LoVo (cell line): ENCODE measurements at places on chromosomes 5 and 9.

DNA sequence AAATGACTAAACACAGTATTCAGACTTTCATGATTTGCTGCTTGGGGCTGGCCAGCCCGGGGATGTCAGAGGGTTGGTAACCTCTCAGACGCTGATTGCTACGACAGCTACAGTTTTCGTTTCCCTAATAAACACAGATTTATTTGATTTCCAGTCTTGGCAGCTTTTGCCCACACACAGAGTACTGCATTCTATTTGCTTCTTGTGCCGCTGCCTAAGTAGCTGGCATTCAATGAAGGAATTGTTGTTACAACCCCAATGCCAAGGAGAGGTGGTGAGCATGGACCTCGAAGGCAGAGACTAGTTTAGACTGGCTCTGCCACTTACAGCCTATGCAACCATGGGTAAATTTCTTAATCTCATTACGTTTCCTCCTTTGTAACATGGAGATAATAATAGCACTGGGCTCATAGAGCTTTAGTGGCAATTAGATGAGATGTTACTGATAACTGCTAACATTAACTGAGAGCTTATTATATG lies 247.1 kb upstream of the PANK3 start:
- no peak for DNase-seq

- DNase-seq, result no peak
Observed at GRCh38 chr5:127947941-127948340, 135.6 kb upstream of the SLC12A2 start.

- peak; percentile 13 for DNase-seq
Observed at GRCh38 chr9:114097613-114098020, 1.5 kb downstream of the KIF12 start.

DNA sequence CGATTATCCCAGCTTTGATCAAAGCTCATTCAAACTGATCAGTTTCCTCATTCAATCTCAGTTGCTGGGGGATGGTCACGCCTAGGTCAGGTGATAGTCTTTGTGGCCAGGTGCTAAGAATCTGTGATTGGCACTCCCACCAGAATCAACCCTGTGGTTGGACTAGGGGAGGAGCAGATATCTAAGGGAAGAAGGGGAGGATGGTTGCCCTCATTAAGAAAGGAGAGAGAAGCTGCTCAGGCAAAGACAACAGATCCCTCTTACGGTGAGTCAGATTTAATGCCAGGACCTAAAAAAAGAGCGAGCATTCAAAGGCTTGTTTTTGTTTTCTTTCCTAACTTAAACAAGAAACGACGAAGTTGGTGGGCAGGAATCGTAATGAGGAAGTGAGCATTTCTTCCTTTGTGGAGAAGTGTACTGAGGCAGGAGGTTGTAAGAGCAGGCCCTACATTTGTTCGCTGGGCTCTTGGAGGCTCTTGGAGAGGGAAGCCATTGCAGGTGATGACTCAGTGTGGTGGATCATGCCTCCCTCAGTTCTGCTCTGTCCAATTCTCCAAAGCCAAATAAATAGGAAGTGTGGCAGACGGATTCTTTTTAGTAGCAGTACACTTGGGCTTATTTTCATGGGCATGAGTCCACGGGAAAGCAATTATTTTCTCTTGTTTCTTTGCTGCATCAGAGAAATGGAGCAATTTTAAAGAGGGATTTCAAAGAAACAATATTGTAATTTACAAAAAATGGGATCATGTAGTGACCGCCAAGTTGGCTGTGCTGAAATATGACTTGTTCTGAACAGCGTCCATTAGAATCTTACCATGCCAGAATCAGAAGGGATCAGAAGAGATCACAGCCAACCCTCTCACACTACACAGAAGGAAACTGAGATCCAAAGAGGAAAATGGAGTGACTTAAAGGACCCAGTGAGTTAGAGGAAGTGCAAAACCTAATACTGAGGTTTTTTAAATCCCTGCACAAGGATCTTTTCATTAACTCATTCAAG lies 18.7 kb upstream of the TGFBR1 start:
- DNase-seq, result no peak

- no peak for DNase-seq
Observed at GRCh38 chr5:151812757-151813309, 41.1 kb downstream of the G3BP1 start.

DNA sequence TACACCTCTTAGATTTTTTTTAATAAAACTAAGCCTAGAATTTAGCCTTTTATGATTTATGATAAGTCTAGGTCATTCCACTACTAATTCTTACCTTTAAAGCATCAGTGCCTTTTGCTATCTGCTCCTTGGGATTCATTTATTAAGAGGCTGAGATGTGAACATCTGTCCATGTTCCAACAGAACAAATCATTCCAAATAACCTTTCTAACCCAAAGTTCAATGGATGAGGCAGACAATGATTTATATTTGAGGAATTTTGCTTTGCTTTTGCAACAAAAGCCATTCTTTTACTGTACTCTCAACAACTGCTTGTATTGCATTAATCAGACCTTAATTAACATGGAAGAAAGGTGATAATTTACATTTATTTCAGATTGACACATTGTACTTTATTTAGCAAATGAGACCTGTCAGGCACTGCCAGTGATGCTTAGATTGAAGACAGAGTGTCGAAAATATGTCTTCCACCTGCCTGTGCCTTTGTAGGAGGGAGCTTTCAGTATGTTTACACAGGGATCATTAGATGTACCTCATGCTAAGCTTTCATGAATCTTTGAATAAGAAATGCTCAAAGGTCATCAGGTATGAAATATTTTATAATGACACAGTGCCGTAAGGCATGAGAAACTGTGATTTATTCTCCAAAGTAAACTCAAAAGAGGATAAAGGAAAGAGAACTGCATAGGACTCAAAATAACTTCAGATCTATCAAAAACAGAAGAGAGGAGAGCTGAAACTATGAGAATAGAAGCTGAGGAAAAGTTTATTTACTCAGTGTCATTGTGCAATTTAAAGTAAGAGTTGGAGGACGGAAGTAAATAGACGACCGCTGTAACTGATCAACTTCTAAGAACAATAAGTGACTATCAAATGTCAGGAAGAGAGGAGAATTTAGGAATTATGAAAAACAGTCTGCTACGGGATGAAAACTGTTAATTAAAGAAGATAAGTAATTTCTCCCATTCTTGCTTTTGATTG lies 36.7 kb upstream of the IZUMO3 start:
- no peak for DNase-seq

GRCh38 chr5:151825445-151825844 lies 53.7 kb downstream of the G3BP1 start:
- peak; percentile 72 for DNase-seq

GRCh38 chr5:108079753-108080152 lies 302.1 kb downstream of the FBXL17 start:
- no peak for DNase-seq

DNA sequence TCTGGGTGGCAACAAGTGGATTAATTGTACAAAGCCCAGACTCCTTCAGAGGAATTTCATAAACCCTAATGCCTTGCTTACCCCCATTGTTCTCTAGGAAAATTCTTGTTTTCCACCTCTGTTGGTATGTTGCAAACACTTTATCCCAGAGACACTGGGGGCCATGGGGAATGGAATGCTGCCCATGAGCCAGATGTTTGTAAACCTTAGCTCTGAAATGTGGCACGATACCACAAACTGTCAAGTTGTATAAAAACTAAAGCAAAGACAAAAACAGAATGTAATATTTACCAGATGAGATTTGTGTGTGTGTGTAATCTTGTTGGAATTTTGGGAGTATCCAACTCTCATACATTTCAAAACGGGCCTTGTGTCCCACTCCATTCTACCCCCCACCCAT lies 465.0 kb downstream of the EBF1 start:
- DNase-seq, result no peak

- DNase-seq, result no peak
Observed at GRCh38 chr9:107087222-107087621, 195.9 kb upstream of the RAD23B start.

- DNase-seq, result no peak
Observed at GRCh38 chr5:78793907-78794662, 145.5 kb upstream of the LHFPL2 start.

DNA sequence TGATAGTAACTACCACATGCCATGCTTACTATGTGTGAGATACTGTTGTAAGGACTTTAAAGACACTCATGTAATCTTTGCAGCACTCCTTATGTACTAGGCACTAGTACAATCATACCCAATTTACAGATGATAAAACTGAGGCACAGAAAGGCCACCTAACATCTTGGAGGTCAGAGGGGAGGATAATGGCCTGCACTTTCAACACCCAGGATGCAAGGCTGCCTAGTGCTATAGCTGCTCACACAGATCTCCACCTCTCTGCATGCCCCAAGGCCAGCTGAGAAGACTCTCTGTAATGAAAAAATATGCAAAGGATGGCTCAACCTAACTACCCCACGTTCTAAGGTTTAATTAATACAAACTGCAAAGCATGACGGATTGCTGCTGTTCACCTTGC lies 57.2 kb downstream of the GNAQ start:
- DNase-seq, result no peak

DNA sequence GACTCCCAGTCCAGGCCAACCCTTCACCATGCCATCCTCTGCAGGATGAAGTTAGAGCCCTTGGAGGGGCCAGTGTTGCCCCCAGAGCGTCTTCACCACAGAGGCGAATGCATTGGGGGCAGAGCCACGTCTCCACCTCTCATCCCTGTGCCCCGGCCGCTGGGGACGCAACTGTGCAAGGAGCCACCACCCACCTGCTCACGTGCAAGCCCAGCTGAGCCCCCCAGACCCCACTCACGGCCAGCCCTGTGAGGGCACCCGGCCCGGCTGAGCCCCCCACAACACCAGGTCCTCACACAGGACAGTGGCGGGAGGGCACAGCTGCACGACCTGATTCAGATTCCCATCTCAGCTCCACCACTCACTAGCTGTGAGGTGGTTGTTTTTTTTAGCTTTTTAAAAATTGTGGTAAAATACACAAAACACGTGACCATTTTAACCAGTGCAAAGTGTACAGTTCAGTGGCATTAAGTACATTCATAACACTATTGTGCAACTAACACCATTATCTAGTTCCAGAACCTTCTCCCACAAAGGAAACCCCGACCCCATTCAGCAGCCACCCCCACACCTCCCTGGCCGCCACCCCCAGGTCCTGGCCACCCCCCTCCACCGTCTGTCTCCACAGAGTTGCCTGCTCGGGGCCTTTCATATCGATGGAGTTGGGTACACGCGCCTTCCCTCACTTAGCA lies 33.5 kb upstream of the UBAC1 start:
- DNase-seq, result no peak
